Spinal cord (tissue), 10 donors: ENCODE measurements at places on chromosomes 12 and 14.

DNA sequence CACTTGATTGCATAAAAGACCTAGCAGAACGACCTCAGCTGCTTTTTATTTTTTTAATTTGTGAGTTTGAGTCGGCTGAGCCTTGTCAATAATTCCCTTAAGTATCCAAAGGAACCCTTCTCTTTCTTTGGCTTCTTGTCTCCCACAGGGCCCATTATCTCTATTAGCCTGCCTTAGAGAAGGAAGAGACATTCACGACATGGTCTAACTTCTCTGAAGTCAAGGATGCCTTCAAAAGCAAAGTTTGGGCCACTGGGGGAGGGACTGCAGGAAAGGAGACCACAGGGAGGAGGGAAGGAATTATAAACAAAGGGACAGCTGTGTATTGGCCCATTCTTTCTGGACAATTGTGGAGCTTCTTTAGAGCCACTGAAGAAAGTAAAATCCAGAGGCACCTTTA is 126.4 kb downstream of the BRMS1L start:
- DNase-seq, result no peak

DNA sequence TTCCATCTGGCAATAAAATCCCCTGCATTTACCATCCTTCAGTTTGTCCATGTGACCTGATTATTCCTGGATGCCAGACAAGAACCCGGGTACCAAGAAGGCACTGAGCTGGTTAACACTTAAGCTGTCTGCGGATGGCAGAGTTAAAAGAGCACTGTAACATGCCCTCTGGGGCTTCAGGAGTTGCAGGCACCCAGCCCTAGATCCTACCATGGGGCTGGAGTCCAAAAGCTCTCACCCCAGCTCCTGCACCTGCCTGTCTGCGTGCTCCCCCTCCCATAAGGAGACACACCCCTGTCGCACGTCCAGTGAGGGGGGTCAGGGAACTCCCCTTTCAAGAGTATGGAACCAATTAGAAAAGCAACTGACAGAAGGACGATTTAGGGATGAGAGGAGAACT is 14.6 kb upstream of the FBXO34 start:
- DNase-seq, result no peak

GRCh38 chr14:35963209-35963608 is 137.1 kb downstream of the BRMS1L start:
- no peak for DNase-seq

GRCh38 chr12:76270657-76271358 is 77.4 kb downstream of the BBS10 start:
- DNase-seq, result no peak

GRCh38 chr14:94924189-94924588 is 154.3 kb upstream of the GSC start:
- DNase-seq, result no peak

DNA sequence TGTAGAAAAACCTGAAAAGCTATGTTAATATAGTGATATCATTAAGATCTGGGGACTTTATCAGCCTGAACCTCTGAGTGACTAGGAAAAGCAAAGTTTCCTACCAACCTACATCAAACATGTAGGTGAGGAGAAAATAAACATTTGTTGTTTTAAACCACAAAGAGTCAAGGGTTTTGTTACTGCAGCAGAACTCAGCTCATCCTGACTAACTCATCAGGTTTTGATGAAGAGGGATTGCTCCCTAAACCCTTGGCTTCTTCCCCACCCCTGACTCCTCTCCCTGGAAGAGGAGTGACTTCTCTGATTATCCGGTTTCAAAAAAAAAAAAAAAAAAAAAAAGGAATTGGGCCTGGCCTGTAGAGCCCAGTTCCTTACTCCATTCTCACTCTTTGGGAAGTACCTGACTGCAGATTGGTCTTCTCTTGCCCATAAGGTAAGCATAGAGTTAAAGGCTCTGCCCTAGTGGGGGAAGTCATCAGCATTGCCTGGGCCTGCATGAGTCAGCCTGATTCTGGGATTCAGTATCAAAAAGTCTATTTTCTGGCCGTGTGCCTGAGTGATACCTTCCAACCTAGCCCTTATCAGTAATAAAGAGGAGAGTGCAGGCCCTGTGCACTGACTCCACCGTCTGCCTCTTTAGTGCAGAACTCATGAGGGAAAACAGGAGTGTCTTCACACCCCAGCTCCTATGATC is 16.9 kb downstream of the BDKRB1 start:
- no peak for DNase-seq

DNA sequence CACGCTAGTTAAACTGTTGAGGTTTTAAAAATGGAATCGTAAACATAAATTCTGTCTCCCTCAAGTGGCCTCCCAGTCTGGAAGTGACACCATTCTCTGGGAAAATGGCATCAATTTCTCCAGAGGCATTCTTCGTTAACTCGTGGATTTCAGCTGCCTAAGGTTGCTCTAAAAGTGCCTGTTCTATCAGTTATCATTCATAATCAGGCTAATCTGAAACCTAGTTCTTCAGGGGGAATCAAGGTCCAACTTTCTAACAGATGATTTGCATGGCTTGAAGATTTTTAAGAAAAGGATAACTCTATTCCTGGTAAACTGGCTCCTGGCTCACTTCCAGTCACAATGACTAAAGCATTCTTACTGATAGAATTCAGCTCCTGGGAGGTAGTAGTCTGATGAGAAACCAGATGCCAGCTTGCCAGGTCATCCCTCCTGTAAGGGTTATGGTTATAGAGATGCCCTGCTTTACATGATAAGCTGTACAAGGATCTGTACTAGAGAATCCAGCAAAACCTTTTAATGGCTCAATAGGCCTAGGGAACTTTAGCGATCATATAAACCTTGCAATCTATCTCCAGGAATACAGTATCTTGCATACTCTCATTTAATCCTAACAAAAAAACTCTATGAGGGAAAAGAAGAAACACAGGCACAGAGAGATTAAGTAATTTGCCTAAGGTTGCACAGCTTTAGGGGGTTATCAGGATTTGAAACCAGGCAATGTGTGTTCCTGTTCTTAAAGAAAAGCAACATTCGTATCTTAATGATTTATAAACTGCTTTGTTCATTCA is 1.5 kb downstream of the L3HYPDH start:
- no peak for DNase-seq

- DNase-seq, result peak; percentile 18
Measured at GRCh38 chr12:96034621-96035282, 635 bp downstream of the LTA4H start.

GRCh38 chr12:60308366-60308991 is 712.6 kb downstream of the SLC16A7 start:
- no peak for DNase-seq

GRCh38 chr12:17015501-17015900 is 409.5 kb upstream of the LMO3 start:
- no peak for DNase-seq

GRCh38 chr12:66669541-66669940 is 9.3 kb downstream of the GRIP1 start:
- DNase-seq, result no peak

DNA sequence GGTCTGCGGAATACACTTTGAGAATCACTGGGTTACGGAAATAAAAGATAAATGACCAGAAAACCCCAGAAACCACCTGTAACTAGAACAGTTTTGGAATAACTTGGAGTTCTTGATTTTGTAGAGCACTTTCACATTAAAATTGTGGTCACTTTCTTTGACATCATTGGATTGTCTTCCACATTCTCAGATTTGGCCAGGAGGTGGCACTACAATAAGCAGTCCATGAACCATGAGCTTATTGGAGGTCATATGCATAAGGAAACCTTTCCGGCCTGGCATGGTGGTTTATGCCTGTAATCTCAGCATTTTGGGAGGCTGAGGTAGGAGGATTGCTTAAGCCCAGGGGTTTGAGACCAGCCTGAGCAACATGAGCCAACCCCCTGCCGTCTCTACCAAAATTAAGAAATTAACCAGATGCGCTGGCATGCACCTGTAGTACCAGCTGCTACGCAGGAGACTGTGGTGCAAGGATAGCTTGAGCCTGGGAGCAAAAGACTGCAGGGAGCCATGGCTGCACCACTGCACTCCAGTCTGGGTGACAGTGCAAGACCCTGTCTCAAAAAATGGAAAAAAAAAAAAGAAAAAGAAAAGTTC is 107.7 kb upstream of the CAND1 start:
- DNase-seq, result no peak

DNA sequence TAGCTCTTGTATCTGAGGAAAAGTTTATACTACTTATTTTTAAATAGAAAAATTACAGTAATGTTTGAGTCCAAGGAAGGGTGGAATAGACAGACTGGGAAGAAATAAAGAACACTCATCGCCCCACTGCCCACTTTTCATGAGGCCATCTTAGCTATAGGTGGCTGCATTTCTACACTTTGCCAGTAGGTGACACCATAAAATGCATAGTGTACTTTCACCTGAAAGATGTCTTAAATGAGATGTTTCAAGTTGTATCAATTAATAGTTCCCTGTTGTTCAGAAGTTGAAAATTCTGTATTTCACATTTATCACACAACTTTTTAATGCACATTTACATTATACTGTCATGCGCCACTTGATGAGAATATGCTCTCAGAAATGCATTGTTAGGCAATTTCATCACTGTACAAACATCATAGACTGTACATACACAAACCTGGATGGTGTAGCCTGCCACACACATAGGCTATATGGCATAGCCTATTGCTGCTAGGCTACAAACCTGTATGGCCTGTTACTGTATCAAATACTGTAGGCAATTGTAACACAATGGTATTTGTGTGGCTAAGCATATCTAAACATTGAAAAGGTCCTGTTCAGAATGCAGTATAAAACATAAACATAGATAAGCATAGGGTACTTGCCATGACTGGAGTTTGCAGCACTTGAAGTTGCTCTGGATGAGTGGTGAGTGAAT is 27.6 kb downstream of the PMCH start:
- DNase-seq, result peak; percentile 59

DNA sequence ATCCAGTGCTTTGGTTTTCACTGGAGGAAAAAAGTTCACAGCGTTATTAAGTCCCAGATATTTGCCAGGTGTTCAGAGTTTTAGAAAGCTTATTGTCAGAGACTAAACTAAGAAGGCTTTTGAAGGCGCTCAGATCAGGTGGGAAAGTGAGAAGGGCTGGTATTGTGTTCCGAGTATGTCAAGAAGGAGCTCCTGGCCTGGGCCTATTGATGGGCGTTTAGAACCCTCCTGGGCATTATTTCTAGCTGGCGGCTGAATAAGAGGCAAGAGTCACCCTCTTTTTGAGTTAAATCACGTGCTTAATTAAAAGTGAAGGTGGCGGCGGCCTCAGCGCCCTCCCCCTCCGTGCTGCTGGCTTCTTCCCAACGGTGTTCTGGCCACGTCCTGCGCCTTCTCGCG is 20.9 kb upstream of the GNS start:
- DNase-seq, result no peak

DNA sequence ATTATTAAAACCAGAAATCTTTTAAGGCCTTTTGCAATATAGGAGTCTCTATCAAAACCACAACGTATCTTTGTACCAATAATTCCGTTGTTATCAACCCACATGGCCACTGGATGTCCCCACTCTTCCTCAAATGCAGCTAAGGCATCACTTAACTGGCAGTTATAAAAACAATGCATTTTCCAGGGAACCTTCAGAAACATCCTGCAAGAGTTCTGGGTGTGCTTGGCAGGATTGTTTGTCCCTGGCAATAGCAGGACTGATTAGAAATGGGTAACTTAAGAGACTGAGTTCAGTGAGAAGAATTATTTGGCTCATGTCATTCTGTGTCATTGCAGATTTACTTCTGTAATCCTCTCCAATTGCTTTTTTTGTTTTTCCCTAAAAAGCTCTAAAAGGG is 112.0 kb downstream of the SLC15A5 start:
- DNase-seq, result no peak

- no peak for DNase-seq
Measured at GRCh38 chr14:54893151-54893760, 9.4 kb downstream of the GCH1 start.

- peak; percentile 39 for DNase-seq
Measured at GRCh38 chr12:30753233-30753632, 1.5 kb downstream of the CAPRIN2 start.

DNA sequence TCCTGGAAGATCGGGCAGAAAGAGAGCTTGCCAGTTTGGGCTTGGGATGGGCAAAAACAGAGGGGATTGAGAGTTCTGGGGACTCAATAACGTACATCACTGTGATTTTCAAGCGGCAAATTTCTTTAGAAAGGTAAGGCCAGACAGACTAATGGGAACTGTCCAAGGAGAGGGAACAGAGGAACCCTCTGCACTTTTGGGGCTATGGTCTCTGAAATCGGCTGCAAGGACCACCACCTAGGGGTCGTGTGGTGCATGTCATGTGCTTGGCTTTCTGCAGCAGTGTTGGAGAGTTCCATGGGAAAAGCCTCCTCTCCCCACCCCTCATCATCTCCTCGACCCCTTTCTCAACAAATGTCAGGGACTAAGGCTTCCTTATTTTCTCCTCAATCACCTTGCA is 79.6 kb downstream of the PPM1A start:
- DNase-seq, result no peak

DNA sequence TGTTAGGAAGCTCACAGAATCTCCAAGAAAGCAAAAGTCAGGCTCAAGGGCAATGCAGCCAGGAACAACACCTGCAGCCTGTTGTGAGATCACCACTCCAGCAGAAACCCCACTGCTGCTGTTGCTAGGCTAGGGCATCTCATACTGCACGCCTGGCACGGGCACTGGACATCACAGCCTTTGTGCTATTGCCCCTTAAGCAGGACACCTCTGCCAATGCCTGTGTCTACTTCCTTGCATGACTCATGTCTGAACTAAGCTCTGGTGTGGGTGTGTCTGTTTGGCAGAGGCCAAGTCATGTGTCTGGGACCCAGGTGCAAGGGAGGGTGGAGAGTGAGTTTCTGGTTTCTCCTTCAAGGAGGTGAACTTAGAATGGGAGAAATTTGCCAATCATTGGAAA is 10.0 kb upstream of the DDX47 start:
- peak; percentile 32 for DNase-seq
